ENCODE measurements at places on chromosomes 11 and 22.

DNA sequence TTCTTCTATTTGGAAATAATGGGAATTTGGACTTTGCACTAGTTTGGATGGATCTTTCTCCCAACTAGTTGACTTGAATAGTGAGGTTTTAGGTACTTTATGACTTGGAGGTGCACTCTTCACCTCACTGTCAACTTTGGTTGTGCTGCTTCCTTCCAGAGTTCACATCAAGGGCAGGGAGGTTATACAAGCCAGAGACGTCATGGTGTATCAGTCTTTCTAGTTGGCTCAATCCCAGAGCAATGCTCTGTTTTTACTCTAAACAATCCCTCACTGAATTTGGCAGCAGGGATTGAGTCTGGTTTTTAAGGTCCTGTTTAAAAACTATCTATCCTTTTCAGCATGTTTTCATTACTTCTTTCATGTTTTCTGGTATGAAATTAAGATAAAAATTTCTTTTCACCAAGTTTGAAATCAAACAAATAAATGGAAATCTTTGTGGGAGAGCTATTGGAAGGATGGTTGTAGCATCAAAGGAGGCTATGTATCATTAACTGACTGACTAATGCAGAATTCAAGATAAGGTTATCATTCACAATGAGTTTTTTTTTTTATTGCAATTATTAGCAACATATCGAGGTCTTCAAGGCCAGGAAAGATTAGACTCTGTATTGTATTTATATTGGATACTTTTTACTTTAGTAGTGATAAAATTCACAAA lies 28.0 kb upstream of the ZBED5 start:
- no peak for DNase-seq

- DNase-seq = peak; percentile 7
Measured at GRCh38 chr22:31449506-31449905, 40.1 kb downstream of the EIF4ENIF1 start.

DNA sequence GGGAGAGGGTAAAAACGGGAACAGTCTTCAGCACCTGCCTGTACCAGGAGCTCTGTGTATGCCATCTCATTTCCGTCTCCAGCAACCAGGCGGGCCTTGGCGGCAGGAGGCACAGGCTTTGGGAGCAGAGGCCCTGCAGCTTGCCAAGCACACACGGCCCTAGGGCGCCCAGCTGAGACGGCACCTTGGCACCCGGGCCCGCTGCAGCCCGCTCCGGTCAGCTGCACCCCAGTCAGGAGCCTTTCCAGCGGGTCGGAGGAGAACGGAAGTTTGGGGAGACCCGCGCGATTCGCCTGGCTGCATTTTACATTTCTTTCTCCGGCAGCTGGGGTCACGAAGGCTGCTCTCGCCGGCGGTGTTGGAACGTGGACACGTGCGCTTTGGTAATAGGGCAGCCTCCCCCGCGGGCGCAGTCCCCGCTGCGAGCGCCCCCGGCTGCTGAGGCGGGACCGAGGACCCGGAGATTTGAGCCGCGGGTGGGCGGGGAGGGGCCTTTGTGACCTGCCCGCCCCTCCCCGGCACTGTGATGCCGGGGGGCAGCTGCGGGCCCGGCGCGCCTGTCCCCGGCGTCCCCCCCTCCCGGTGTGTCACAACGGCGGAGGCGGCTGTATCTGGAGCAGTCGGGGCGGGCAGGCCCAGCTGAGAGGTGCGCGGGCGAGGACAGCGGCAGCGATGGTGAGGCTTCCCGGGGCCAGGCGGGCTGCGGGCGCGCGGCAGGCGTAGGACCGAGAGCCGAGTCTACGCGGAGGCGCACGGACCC lies at the start of gene TUBA8:
Gene TUBA8, plus strand, starts transcription at position 616 of the 760 bp plus-strand sequence. Its CDS starts 57 bp downstream, at position 673.
- DNase-seq = peak; percentile 35

GRCh38 chr22:32343941-32344340 lies 13.7 kb upstream of the RFPL3 start:
- no peak for DNase-seq

GRCh38 chr11:94655291-94655690 lies 88.1 kb downstream of the PIWIL4 start:
- DNase-seq = no peak

DNA sequence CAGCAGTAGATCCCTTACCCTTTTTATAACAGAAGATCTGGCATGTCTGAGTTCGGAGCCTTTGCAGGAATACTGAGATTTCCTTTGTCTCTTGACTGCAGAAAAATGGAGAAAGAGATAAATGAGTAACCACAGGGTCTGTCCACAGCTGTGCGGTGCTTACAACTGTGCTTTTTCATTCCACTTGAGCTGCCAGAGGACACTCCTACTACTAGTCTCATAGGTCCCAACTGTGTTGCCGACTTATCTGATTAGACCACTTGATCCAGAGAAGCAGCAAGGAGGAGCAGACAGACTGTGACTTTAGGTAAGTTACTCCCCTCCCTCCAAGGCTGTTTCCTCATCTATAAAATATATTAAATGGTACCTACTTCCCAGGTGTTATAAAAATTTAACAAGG lies 17.5 kb downstream of the FAM227A start:
- DNase-seq = no peak

GRCh38 chr11:8239536-8240228 lies 24.0 kb downstream of the LMO1 start:
- no peak for DNase-seq

DNA sequence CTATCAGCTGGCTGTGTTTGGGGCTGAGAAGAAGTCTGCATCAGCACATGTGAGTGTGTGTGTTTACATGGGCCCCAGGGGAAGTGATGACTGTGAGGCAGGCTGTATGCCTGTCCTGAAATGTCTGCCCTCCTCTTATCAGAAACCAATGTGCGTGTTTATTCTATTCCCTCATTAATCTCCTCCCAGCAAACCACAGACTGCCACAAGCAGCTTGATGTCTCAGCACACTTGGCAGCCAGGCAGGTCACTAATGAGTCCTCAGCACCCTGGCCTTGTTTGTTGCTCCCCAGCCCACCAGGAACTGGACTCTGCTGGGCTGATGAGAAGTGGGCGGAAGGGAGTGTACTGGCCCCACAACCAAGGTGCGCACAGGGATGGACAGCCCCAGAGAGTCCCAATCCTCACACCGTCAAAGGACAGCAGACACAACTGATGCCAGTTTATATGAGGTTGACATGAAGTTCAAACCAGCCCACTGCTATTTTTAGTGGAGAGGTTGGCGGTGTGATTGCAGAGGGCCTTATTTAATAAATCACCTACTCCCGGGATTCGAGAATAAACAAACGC lies 225.8 kb downstream of the ETS1 start:
- DNase-seq = no peak

- no peak for DNase-seq
Measured at GRCh38 chr22:50213263-50213662, 12.5 kb downstream of the SELENOO start.

- no peak for DNase-seq
Measured at GRCh38 chr22:43129426-43130425, 13.5 kb downstream of the MCAT start.

DNA sequence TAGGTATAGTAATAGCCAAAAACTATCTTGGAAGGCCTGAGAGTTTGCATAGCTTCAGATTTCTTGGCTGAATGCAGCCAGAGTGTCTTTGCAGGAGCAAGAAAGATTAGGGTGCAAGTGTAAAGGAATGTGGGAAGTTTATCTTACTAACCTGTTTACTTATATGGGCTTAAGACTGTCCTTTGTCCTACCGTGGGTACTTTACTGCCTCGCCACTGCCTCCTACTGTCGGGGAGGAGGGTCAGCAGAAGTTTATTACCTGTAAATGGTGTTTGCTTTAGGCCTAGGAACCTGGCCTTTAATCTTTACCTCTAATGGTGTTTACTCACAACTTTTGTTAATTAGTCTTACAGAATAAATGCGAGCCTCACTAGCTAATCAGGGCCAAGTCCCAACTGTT lies 633.8 kb downstream of the DLG2 start:
- no peak for DNase-seq

DNA sequence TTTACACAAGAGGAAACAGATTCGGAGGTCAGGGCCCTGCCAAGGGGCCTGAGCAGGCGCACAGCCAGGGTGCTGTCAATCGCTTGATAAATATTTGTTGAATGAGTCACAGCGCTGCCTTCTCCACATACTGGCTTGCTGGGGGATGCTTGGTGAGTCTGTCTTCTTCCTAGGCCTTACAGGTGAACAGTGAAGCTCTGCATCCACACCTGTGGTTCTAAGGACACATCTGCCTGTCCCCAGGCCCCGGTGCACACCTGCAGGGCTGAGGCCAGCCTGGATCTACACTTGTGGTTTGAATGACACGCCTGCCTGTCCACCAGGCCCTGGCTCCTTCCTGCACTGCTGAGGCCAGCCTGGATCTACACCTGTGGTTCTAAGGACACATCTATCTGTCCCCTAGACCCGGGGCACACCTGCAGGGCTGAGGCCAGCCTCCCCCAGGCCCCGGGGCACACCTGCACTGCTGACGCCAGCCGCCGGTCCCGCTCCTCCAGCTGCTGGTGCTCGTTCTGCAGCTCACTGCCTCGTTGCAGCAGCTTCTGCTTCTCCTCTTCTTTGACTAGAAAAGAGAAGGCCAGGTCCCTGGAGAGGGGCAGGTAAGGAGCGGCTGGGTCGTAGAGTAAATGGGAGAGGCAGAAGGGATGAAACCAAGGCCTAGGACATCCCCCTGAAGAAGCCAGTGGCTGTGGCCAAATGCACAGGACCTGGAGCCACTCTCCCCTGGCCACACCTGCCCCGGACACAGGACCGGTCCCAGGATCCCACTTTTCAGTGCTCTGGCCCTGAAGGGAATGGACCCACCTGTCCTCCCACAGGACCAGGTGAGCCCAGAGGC lies 124.6 kb downstream of the PHF21B start:
- DNase-seq = no peak

DNA sequence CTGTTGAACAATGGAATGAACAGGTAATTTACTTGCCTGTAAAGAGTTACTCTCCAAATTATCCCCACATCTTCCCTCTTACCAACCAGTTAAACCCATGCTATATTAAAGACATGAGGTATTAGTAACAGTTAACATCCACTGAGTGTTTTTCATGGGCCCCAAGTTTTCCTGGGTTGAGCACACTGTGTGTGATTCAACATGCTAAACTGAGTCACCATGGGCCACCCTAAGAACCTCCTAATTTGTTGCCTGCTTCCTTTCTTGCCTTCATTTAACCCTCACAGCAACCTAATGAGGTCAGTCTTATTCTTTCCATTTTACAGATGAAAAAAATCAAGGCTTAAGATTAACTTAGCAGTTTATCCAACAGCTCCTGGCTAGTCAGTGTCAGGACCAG lies 51.0 kb downstream of the GALNT18 start:
- DNase-seq = no peak

DNA sequence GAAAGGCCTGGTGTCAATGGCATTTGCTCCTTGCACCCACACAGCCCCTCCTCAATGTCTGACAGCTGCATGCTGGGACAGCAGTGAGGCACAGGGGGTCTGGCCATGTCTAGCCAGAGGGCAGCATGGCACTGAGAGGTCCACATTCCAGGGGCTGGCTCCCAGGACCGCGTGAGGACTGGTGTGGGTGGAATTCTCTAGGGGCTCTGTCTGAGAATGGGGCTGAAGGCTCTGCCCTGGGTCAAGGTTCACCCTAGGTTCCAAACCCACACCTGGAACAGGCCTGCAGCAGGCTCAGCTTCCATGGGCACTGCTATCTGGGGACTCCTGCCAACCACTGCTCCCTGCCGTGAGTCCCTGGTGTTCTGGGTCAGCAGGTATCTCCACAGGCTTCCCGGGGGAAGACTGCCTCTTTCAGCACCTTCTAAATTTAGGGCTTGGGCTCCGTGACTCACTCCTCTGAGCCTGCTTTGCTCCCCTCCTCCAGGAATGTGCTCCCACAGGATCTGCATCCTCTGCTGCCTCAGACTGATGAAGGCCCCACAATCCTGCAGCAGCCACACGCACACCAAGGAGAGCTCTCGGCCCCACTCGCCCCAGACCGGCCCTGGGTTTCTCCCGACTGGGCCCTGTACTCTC lies 4.2 kb downstream of the STARD10 start:
- DNase-seq = no peak

- DNase-seq = no peak
Measured at GRCh38 chr11:12797996-12798395, 123.8 kb downstream of the TEAD1 start.

- DNase-seq = peak; percentile 57
Measured at GRCh38 chr11:70490208-70490607, 91.9 kb downstream of the CTTN start.

DNA sequence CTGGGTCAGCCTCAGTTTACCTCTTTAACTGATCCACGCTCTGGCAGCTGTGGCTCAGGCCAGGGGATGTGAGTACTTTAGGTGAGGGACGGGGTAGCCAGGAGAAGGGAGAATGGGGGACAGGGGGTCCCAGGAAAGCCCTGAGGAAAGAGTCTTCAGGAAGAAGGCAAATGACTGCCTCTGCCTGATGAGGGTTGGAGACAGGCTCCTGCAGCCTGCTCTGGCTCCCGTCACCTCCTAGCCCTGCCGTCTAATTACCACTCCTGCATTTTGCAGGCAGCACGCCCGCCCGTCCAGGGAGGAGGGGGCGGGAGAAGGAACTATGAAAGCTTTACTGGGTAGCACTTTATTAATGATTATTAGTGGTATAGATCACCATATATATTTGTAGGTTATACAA lies 116.6 kb downstream of the CEP164 start:
- DNase-seq = no peak

DNA sequence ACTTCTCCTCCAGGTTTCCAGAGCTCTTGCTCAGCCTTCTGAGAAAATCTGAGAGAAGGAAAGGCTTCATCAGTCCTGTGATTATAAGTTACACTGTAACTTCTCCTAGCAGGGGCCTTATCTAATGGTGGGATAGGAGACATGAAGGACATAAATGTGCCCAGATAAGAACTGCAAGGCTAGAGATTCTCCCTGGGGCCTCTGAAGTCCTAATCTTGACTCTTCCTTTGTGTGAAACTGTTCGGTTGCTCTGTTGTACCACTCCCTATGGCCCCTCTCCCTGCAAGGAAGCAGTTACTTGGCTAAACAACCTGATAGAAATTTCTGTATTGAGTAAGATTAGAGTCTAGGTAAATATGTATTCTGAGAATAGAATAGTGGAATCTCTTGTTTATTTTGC lies 780.9 kb downstream of the ETS1 start:
- no peak for DNase-seq

DNA sequence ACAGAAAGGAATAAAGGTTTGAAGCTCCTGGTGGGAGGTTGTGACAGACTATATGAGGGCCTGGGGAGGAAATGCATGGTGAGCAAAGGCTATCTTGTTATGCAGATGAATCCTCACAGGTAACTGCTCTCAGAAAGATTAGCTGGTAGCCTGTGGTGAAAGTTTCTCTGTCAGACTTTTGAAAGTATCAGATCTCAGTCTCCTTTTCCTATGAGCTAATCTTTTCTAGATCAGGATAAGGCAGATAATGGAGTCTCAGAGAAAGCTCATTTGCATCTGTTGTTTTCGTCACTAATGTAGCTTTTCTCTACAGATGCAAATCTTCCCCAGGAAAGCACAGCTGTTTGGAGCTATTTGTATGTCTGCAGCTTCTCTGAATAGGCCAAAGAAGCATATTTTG lies 21.0 kb upstream of the OR6X1 start:
- DNase-seq = no peak

- no peak for DNase-seq
Measured at GRCh38 chr22:46591930-46592329, 28.3 kb upstream of the GRAMD4 start.

All from inflammatory macrophage (primary cell).